ENCODE measurements at places on chromosomes 1 and 21.
A peak's percentile ranks its signal among the peaks of the same experiment; 100 is the strongest.

GRCh38 chr1:225468270-225469020, 40.6 kb upstream of the LBR start:
- DNase-seq = no peak

DNA sequence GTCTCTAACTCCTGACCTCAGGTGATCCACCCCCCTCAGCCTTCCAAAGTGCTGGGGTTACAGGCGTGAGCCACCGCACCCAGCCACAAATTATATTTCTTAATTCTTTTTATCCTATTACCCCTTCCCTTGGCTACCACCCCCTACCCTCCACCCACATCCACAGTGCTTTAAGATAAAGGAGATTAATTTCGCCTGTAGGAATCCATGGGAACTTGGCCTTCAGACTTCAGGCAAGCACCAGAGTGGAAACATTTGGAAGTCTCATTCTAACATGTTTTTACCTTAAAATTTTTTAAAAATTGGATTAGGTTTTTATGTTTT, 10.4 kb downstream of the CNST start:
- no peak for DNase-seq

DNA sequence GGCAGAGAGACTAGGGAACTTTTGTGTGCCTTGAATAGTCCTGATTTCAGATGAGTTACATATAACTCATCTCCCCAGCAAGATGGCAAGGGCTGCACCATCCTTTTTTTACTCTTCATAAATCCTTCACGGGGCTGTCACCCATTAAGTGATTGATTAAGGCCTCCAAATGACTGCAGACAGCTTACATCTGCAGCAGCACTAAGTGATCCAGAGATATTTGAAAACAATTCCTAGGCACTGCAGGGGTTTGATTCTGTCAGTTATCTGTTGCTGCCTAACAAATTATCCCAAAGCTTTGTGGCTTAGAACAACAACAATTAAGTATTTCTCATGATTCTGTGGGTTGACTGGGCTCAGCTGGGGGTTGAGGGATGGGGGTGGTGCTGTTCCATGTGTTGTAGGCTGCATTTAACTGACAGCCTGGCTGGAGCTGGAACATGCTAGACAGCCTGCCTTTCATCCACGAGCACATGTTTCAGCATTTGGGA, 19.3 kb downstream of the TEX38 start:
- DNase-seq = no peak

- peak; percentile 39 for DNase-seq
Observed at GRCh38 chr1:68231627-68232288, 565 bp downstream of the WLS start.

DNA sequence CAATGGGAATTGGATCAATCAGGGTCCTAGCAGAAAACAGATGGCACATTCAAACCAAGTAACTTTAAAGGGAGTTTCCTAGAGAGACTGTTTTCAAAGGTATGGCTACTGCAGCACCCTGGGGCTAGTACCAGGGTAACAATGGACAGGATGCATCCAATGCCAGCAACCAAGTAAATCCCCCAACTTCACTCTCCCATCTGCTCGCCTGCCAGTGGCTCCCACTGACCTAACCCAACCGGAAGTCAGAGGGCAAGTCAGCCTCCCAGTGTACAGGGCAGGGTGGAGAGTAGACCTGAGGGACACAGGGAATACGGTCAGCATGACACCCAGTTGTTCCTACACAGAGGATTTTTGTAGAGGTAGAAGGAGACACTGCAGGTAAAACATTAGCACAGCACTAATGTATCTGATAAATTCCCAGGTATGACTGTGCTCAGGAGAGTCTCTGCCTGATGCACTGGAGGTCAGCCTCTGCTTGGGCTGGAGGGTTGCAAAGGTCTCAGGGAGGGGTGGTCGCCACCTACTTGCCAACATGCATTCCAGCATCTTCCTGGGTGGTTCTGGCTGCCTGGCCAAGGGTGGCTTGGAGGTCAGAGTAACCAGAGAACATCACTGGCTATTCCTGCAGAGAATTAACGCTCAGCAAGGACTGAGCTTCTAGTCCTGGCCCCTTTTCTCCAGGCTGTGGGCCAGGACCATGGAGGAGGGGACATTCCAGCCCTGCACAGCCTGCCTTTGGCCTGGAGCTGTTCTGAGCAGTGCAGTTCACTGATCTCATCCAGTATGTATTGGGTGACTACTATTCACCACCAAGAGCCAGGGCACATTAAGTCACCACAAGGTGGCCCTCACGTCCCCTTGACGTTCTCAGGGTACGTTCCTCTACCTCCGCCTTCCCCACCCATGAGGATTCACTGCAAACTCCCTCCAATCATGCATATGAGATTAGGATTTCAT, 5.1 kb upstream of the GJA4 start:
- no peak for DNase-seq

DNA sequence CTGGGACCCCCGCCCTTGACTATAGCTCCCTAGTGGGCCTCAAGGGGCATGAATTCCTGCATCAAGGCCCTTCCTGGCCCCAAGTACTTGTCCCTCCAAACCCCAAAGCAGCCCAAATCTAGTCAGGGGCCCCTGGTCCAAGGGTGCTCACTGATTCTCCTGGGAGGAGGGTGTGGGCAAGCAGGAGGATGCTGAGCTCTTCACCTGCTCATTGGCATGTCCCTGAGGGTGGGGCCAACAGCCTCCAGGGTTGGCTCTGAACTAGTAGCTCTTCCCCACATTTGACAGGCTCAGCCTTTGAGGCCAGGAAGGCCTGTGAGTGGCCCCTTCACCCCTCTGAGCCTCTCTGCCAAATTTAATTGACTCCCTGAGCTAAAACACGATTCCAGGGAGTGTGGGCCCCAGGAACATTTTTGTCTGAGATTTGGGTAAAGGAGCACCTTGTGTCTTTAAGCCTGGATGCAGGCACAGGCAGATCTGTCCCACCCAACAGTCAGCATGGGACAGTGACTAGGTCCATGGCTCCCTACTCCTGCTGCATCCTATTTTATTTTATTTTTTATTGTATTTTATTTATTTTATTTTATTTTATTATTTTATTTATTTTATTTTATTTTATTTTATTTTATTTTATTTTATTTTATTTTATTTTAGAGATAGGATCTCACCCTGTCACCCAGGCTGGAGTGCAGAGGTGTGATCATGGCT, 11.0 kb upstream of the WNT9A start:
- DNase-seq = no peak

DNA sequence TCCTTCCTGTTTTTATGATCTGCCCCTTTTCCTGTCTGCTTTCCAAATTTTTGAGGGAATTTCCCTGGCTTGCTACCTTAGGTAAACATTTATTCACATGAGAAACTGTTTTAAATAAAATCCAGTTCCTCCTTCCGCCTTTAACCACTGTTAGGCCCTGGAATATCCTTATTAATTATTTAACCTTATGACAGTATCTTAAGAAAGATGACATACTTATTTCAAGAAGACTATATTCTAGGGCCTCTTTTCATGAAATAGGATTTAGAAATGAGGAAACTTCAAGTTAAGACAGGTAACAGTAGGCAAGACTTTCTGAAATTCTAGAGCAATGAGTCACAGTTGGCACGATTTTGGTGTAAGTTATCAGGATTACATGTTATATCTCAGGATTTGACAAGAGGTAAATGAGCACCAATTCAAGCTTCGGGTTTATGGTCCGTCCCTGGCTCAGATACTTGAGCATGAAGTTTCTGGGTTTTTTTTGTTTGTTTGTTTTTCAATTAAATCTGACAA, 2.0 kb upstream of the TNFSF18 start:
- no peak for DNase-seq

DNA sequence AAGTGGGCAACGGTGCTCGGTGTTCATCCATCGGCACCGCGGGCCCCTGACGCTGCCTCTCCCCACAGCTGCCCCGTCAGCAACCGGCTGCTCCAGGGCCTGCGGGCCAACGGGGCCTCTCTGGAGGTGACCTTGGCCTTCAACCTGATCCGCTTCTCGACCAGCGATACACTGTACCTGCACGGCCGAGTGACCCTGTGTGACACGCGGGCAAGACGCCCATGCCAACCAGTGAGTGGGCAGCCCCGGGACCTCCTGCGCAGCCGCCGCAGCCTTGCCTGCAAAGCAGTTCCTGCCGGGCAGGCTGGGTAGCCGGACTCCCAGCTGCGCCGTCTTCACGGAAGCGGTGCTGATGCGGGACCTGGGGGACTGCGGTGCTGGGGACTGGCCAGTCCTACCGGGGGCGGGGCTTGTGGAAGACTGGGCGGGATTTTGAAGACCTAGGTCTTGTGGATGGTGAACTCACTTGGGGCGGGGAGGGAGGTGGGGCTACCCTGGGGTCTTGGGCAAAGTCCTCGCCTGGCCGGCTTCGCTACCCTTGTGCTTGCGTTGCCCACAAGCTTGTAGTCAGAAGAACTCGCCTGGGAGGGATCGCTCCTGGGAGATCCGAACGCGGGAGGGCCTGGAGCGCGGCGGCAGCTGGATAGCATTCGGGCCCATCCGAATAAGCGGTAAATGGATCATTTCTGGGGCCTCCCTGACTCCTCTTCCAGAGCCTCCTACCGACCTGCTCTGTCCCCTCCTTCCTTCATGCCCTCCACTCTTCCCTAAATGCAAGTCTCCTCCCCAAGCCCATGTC, 8.8 kb upstream of the CEP85 start:
- peak; percentile 95 for DNase-seq

- peak; percentile 82 for DNase-seq
Observed at GRCh38 chr1:201649761-201650622, 111.1 kb downstream of the NAV1 start.

- no peak for DNase-seq
Observed at GRCh38 chr1:221913351-221913892, 171.5 kb upstream of the DUSP10 start.

GRCh38 chr1:80047791-80048190, 1041.3 kb upstream of the ADGRL4 start:
- DNase-seq = no peak

- no peak for DNase-seq
Observed at GRCh38 chr1:102852613-102853012, 255.7 kb downstream of the COL11A1 start.

GRCh38 chr1:230085178-230085515, 18.1 kb downstream of the GALNT2 start:
- no peak for DNase-seq

DNA sequence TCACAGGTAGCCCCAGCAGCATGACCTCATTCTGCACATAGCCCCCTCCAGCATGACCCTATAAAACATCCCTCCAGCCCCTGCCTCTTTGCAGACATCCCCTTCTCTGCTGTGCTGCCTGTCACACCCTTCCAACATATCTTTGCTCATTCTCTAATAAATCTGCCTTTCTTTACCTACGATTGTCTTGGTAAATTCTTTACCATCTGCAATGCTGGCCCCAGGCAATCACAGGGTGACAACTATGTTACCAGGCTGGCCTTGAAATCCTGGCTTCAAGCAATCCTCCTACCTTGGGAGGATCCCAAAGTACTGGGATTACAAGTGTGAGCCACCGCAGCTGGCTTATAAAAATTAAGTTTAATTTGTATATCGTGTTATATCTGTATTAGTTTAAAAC, 134.5 kb downstream of the VAV3 start:
- DNase-seq = no peak

- DNase-seq = no peak
Observed at GRCh38 chr1:2530513-2531361, 674 bp upstream of the HES5 start.

DNA sequence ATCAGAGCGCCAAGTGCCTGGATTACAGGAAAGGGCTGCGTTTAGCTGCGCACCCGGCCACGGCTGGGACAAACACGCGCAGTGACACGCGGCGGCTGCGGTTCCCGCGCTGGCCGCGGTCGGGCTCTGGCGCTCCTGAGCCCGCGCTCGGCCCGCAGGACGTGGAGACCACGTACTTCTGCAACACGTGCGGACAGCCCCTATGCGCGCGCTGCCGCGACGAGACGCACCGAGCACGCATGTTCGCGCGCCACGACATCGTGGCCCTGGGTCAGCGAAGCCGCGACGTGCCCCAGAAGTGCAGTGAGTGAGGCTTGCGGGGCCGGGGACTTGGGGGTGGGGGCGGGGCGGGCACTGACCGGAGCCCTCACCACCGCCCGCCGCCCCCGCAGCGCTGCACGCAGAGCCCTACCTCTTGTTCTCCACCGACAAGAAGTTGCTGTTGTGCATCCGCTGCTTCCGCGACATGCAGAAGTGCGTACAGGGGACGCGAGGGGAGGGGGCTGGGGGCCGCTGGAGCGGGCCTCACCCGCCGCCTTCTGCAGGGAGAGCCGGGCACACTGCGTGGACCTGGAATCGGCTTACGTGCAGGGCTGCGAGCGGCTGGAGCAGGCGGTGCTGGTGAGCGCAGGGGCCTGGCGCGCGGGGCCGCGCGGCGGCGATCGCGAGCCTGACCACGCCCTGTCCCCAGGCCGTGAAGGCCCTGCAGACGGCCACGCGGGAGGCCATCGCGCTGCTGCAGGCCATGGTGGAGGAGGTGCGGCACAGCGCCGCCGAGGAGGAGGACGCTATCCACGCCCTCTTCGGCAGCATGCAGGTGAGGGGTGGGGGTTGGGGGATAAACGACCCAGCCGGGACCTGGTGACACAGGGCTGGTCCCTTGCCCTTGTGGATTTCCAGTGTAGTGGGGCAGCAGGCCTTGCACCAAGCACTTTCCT, 3.1 kb downstream of the RNF207 start:
- DNase-seq = peak; percentile 69
